ENCODE measurements at places on chromosomes 3 and 15. TPM values are rescaled to one million over a fixed set of nuclear protein-coding genes. Genes with fewer than 3 reads are reported as not detected.

AGBL1 gene
- total RNA-seq = not detected

DNA sequence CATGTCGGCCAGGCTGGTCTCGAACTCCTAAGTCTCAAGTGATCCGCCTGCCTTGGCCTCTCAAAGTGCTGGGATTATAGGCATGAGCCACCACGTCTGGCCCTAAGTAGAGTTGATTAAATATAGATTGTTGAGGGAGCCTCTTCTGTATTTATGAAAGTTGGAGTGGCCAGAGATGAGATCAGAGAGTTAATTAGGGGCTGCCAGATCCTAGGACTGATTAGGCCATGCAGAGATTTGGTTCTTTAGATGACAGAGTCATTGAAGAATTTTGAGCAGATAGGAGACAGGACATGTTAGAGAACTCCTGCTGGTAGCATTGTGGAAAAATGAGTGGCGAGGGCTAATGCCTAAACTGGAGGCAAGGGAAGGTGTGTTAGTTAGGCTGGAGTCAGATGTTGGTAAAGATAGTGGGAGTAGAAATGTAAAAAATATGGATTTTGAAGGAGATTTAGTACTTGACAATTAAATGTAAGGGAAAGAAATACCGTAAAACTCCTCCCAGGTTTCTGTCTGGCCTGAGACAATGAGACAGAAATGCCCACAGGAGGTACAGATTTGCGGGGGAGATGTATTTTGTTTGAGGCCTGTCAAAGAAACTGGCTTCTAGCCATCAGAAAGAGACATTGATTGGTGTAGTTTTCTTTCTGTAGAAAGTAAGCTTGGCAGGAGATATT is 23.4 kb downstream of the SACM1L start:
- DNase-seq = peak; percentile 13

DNA sequence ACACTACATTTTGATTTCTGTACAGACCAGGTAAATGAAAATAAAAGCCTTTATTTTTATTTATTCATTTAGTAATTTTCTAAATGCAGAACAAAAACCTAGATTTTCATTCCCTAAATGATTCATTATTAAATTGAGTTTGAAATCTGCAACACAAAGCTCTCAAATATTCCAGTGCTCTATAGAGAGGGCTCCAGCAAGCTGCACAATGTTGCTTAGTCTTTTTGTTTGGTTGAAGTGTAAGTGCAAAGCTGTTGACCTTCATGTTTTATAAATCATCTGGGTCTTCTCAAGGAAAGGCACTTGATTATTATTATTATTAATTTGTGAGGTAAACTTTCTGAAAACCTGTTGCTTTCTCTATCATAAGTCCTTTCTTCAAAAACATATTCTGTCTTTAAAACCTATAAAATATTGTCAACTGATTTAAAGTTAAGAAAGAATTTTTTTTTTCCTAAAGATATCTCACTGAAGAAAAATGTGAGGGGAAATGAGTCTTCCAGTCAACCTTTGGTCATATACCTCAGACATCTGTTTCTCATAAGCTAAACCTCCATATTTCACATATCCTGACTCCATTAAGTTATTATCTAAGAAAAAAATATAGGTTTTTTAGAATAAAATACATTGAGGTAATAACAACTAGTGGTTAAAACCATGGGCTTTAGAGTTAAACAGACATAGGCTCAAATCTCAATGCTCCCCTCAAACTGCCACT is 100.7 kb downstream of the ZIC4 start:
- peak; percentile 6 for DNase-seq

DNA sequence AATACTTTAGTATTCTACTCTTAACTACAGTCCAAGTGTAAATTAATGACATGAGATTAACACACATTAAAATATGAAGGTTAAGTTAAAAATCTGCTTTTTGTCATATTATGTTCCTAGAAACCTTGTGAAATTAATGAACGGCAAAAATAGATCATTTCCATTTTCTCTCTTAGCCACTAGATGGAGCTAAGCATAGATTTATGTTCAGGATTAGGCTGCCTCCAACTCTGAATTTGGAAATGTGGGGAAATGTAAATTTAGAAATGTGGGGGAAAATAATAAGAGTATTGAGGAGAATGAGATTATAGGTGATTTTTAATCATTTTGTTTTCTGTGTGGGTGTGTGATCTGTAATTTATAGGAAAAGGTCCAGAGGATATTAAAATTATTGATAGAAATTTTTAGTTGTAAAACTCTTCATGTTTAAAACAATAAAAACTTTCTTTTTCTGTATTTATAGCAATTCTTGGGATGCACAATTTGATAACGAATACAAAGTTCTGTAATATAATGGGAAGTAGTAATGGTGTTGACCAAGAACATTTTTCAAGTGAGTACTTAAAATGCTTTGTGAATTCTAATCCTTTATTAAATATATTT is 59.2 kb downstream of the TMOD3 start:
- DNase-seq = no peak

GRCh38 chr15:99632521-99632920 is 66.7 kb downstream of the MEF2A start:
- DNase-seq = no peak
